8988T (cell line): ENCODE measurements at places on chromosomes 7 and 10.

- DNase-seq: no peak
These were observed 70.4 kb upstream of the APBB1IP start for GRCh38 chr10:26367771-26368170.

DNA sequence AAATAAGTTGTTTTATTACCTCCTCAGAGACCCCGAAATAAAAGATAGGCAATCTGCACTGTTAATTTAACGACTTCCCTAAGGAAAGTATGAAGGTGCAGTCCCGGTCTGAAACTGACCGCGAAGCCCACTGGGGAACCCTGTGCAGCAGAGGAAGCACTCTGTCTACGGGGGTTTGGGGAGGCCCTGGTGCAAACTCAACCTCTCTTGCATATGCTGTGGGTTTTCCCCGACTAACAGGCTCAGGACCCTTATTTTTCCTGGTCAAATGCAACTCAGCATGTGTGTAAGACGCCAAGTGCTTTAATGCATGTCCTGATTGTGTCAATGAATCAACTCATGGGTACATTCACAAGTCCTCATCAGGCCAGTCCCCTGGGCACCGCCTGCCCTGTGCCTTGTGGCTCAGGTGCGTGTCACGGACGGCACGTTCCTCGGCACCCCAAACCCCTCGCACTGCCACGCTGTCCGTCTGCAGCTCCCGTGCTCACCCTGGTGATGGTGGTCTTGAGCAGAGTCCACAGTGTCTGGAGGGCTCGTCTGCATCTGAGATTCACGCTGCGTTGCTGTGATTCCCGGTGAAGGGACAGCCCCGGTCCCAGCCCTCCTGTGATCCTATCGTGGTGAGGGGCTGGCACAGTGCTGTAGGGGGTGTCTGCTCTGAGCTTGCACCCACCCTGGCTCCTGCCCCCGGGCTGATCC lies 33.8 kb downstream of the JAKMIP3 start:
- DNase-seq: no peak

GRCh38 chr10:104349623-104350126 lies 4.0 kb upstream of the CFAP58 start:
- DNase-seq: no peak

DNA sequence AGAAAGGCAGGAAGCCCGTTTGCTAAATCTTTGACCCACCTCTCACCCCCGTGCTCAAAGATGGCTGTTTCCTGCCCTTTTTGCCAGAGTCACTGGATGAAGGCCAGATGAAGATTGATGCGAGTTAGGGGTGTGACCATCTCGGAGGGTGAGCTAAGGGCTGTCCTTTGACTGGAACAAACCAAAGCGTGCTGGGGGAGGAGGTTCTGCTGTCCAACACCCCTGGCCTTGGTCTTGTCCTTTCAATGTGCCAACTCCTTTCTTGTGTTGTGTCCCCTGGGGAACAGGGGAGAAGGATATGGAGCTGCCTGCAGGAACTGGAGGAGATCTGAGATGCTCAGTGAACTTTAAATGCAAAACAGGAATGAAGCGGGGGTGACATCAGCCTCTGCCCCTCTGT lies 90.3 kb upstream of the ADAM12 start:
- no peak for DNase-seq

GRCh38 chr10:16662923-16663322 lies 141.2 kb upstream of the C1QL3 start:
- no peak for DNase-seq

DNA sequence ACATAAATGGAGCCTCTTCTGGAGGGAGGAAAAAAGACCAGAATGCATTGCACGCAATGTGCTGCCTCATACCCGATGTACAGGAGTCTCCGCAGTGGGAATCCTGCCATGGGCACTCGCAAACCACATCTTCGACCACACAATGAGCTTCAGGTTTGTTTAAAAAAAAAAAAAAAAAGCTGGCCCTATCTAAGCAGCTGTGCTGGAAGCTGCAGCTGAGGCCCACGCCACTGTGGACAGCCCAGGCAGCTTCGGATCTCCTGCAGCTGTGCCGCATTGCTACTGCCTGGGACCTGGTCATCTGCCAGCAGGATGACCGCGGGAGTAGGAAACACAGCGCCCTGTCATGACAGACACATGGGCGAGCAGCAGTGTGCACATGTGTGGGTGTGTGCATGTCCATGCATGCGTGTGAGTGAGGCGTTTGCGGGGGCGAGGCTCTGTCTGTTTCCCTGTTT lies 26.0 kb downstream of the EN2 start:
- DNase-seq: no peak

DNA sequence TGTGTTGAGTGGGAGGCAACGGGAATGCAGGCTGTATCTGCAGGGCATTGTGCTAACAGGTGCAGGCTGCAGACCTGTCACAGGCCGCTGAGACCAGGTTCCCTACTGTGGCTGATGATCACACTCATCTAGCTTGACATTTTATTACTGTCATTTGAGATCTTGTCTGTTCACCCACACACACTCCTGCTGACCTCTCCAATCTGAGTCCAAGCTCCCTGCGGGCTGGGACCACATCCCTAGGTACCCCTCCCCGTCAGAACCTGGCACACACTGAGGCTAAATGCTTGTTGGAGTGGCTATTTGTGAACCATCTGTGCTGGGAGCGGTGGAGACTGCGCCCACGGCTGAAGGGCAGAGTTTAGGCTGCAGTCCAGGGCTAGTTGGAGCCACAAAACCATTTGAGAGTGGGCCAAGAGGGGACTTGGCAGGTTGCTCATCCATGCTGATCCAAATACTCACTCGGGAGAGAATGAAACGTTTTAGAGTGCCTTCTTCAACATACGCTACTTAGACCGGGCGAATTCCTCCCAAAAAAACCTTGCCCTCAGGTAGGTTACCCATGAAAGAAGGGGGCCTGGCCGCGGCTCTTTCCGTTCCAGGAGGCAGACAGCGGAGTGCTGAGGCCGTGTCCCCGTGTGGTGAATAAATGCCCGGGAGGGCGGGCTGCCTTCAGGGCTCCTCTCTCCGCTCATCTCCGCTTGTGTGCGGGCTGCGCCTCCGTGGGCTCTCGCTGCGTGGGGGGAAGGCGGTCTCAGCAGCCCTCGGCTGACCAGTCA lies 164.4 kb downstream of the RGS10 start:
- DNase-seq: no peak

DNA sequence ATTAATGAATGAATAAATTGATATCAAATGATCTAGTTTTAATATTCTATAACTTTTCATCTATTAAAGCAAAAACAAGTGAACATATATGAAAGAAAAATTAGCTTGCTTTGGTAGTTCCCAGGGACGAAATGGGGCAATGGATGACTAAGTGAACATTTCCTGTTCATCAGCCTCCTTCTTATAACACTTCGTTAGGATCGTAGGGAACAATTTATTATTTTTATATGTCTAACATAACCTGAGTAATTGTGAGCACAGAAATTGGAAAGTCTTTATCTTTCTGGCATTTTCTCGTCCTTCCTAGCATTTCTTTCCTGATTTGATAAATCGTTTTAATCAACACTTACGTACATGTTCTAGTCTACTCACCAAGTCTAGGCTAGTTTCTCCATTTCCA lies 59.1 kb upstream of the PPP1R3C start:
- no peak for DNase-seq

GRCh38 chr10:1737222-1738061 lies at the start of gene ADARB2:
TSS of gene ADARB2 (minus strand) at chr10:1737525.
- no peak for DNase-seq

DNA sequence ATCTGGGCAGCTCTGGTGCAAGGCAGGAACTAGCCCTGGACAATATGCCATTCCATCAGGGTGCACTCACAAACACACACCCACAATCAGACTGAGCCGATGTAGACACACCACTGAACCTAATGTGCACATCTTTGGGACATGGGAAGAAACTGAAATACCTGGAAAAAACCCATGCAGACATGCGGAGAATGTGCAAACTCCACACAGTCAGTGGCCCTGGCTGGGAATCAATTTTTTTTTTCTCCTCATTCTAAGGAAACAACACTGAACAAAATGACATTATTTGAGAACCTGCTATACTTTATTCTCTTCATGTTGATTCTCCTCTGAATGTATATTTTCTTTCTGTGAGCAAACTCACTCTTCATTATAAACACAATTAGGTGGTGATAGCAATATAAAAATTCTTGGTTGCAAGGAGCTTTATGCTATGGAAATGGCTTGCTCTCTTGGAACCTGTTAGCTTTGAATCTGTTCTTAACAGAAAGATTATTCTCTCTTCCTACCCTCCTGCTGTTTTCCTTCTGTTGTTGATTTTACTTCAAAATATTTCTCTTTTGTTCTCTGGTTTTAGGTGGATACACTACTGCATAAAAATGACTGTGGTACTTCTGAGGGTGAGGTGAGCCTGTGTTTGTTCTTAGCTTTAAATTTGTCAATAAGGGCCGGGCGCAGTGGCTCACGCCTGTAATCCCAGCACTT lies 33.0 kb upstream of the MICU1 start:
- DNase-seq: no peak
